ENCODE measurements at places on chromosomes 1 and 21.

DNA sequence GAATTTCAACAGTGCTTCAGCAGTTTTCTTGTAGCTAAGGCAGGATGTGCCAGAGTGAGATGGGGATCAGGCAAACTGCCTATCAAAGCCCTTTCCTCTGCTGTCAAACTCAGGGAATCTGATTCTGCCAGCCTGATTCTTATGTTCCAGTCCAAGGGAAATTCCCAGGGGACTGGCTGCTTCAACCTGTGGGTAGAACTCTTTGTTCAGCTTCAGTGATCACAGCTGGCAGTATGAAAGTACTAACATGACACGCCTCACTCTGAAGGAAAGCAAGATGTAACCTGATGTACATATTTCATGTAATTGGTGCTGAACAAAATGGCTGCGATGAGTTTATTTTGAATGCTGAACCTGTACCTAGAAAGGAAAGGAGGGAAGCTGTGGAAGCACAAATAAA, 40.1 kb upstream of the SLC5A9 start:
- no peak for DNase-seq

DNA sequence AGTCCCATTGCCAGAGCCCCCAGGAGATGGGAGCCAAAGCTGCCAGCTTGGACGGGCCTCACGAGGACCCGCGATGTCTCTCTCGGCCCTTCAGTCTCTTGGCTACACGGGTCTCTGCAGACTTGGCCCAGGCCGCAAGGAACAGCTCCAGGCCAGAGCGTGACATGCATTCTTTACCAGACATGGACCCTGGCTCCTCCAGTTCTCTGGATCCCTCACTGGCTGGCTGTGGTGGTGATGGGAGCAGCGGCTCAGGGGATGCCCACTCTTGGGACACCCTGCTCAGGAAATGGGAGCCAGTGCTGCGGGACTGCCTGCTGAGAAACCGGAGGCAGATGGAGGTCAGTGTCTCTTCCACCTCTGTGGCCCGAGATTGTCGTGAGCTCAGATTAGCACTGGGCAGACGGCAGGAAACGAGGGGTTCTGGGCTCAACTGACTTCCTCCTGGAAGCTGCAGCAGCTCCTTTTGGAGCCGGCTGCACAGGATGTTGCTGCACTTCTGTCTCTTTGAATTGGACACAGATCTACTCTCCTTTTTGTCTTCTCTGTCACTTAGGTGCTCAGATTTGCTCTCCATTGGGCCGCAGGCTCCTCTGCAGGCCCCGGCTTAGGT, 68.0 kb downstream of the DISC1 start:
- peak; percentile 44 for DNase-seq

GRCh38 chr1:242477944-242478343, 46.6 kb downstream of the PLD5 start:
- DNase-seq = no peak

DNA sequence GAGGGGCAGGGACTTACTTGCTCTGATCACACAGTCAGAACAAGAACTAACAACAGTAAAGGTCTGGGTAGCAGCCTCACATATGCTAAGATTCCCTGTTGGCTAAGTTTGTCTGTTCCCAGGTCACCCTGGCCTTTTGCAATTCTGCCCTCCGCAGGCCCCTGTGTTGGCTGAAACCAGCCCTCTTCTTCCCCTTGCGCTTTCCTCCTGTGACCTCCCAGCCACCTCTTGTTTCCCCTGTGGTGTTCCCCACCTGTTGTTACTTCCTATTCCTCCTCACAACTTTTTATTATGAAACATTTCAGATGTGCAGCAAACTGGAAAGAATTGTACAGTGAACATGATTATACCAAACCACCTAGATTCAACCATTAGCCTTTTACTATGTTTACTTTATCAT, 23.4 kb downstream of the MAPKAPK2 start:
- DNase-seq = no peak

- DNase-seq = no peak
Measured at GRCh38 chr21:19076031-19076430, 672.4 kb upstream of the TMPRSS15 start.

DNA sequence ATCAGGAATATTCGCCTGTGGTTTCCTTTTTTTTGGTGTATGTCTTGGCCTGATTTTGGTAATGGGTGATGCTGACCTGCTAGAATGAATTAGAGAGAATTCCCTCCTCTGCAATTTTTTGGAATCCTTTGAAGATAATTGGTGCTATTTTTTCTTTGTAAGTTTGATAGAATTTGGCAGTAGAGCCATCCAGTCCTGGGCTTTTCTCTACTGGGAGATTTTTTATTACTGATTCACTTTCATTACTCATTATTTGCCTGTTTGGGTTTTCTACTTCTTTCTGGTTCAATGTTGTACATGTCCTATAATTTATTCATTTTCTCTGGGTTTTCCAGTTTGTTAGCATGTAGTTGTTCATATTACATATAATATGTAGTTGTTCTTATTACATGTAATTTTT, 48.7 kb downstream of the NTMT2 start:
- no peak for DNase-seq

DNA sequence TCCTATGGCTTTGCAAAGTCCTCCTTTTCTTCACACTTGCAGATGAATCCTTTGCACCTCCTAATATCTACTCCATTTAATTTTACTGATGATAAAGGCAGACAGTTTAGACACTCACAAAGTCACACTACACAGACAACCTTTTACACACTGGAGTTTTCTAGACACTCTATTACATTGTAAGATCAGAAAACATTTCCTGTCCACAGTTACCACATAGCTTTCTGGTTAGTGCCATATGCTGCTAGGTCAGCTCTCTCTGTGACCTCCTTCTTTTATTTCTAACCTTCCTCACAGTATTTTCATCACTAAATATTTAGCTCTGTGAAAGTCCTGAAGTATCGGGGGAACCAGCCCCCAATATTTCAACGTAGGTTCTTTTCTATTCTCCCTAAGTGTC, 5.1 kb downstream of the SH2D1B start:
- DNase-seq = no peak

GRCh38 chr1:175635092-175635491, 108.3 kb downstream of the TNR start:
- no peak for DNase-seq

DNA sequence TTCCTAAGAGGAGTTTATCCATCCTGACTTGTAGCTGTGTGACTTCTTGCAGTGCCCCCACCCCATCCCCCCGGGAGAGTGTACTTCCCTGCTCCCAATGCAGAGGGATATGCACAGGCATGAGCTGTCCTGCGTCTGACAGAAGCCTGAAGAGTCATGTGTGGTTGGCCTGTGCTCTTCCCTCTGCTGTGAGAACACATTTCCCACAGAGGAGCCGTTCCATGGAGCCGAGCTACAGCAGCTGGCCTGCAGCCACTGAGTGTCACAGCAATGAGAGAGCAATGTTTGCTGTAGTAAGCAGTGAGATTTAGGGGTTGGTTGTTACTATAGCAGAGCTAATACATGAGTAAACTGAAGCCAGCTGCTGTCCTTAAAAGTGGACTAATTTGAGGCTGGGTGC, 22.0 kb downstream of the PARS2 start:
- no peak for DNase-seq

DNA sequence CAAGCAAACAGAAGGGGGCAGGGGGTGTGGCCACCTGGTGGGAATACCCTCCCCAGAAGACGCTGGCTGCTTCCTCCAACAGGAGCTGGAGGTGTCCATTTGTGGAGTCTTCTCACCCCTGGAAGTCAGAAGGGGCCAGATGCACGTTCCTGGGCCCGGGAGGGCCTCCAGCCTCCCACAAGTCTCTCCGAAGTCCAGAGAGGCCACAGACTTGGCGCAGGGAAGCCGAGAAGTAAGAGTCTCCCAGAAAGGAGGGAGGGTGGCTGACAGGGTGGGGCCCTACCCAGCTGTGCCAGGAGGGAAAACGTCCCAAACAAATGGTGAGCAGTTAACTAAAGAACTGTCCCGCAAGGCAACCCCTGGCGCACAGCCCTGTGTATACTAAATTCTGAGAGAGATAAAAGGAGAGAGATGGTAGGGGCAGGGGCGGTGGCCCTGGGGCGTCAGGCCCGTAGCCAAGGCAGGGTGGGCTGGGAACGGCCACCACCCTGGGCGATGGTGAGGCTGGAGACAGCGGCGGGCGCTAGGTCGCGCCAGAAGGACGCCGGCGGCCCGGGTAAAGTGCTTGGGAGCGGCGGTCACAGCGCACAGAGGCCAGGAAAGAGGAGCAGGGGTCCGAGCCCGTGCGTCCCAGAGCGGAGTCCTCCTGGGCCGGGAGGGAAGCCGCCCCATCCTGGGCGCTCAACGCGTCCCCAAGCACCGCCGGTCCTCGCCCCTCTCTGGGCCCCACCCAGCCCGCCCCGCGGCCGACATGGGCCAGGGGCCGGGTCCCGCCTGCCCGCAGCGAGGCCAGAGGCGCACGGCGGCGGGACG, 1.2 kb downstream of the CHD5 start:
- no peak for DNase-seq
